ENCODE measurements at places on chromosomes 1 and 21.

DNA sequence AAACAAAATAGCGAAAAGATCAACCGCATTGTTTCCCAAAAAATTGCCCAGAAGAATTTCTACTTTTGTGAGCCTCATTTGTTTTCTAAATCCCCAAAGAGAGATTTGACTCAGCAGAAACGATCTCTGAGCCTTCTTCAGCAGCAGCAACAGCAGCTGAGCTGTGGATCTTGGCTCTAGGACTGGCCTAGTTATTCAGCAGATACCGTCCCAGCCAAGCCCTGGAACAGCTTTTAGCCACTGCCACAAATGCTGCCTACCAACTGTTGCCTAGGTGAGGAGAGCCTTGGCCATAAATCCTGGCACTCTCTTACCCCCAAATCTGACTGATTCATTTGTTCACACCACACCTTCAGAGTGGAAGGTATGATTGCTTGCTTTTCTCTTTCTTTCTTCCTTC is 320.1 kb downstream of the TGFB2 start:
- peak; percentile 29 for DNase-seq

- no peak for DNase-seq
Measured at GRCh38 chr1:27342391-27342777, 562 bp downstream of the SYTL1 start.

DNA sequence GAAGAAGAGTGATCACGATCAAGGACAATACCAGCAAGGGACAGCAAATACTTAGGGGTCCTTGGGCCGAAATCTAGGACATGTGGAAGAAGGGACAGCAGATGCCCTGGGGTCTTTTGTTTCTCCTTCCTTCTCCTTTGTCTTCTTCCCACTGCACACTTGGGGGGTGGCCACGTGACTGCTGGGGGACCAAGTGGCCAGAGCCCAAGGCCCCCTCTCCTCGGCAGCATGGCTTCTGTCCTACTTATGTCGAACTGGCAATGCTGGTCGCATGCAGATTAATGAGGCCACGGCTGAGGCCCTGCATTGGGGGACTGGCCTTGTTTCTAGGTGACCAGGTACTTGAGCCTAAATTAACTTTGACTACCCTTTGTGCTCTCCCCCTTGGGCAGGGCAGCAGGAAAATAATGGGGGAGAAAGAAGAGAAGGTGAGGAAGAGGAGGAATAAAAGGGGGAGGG is 83.0 kb downstream of the GRIK3 start:
- no peak for DNase-seq

- DNase-seq = peak; percentile 72
Measured at GRCh38 chr1:236066828-236067386, 2.0 kb upstream of the NID1 start.

DNA sequence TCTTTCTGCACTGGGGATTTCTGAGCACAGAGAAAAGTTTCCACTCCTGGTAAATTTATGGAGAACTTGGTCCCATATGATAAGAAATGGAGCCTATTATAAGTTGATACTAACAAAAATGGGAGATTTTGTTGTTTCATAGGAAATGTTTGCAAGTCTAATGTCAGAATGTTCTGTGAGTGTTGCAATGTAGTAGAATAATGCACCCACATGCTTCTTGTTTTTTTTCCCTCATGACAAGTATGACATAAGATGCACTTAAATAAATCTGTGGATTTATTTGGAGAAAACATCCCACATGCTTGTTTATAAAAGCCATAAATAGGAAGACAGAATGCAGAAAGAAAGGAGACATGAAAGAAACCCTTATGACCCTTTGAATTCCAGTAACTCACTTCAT is 50.8 kb upstream of the KCNJ6 start:
- no peak for DNase-seq
